ENCODE measurements at places on chromosomes 1 and 21. TPM values are rescaled to one million over a fixed set of nuclear protein-coding genes. Genes with fewer than 3 reads are reported as not detected.

- H3K27me3 ChIP-seq = peaks cover 67% of the 10 kb centered on the region
- no peaks in the 10 kb centered on the region for H3K4me1 ChIP-seq
- H3K27ac ChIP-seq = no peak overlapping the region
- H3K36me3 ChIP-seq = no peaks in the 10 kb centered on the region
- H3K4me3 ChIP-seq = no peak overlapping the region
Measured at GRCh38 chr1:6416295-6416656, 3.4 kb downstream of the HES2 start.

DNA sequence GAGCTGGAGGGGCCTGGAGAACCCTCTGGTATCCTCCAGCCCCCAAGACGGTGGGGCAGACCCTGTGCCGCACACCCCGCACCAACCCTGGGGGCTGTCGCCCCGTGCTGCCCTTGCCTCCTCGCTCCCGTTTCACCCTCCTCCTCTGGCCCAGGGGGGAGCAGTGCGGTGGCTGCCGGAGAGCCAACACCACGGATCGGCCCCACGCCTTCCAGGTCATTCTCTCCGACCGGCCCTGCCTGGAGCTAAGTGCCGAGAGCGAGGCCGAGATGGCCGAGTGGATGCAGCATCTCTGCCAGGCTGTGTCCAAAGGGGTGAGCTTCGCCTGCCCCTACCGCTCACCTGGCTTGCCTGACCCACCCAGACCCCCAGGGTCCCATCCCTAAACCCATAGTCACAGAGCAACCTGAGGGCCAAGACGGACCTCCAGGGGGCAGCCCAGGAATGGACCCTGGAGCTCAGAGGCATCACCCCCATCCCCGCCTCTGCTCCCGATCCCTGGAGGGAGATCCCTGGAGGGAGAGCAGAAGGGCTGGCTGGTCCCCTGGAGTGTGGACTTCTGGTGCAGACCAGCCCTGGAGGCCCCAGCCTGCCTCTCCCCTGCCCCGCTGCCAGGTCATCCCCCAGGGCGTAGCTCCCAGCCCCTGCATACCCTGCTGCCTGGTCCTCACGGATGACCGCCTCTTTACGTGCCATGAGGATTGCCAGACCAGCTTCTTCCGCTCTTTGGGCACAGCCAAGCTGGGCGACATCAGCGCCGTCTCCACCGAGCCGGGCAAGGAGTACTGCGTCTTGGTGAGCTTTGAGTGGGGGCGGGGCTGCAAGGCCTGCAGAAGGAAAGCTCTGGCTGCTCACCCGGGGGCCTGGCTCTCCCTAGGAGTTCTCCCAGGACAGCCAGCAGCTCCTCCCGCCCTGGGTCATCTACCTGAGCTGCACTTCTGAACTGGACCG, 4.0 kb upstream of the SLC25A34 start:
- H3K27ac ChIP-seq = no peak overlapping the region
- no peaks in the 10 kb centered on the region for H3K4me1 ChIP-seq
- no peaks in the 10 kb centered on the region for H3K27me3 ChIP-seq
- H3K4me3 ChIP-seq = no peak overlapping the region

- H3K27me3 ChIP-seq = no peaks in the 10 kb centered on the region
- no peaks in the 10 kb centered on the region for H3K4me1 ChIP-seq
- no peak overlapping the region for H3K27ac ChIP-seq
- H3K4me3 ChIP-seq = no peak overlapping the region
- no peak for DNase-seq
Measured at GRCh38 chr1:229661897-229662296, 35.9 kb downstream of the URB2 start.

- H3K27me3 ChIP-seq = no peaks in the 10 kb centered on the region
- H3K27ac ChIP-seq = peak overlapping the region; percentile 48
- no peaks in the 10 kb centered on the region for H3K4me1 ChIP-seq
- peak; percentile 64 for DNase-seq
- H3K36me3 ChIP-seq = no peaks in the 10 kb centered on the region
- H3K4me3 ChIP-seq = no peak overlapping the region
Measured at GRCh38 chr1:99685516-99686180, 39.7 kb downstream of the PALMD start.

GRCh38 chr1:212367474-212368072, 47.1 kb downstream of the PACC1 start:
- no peaks in the 10 kb centered on the region for H3K4me1 ChIP-seq
- no peaks in the 10 kb centered on the region for H3K36me3 ChIP-seq
- no peaks in the 10 kb centered on the region for H3K27me3 ChIP-seq
- no peak overlapping the region for H3K27ac ChIP-seq
- H3K4me3 ChIP-seq = no peak overlapping the region
- no peak for DNase-seq

DNA sequence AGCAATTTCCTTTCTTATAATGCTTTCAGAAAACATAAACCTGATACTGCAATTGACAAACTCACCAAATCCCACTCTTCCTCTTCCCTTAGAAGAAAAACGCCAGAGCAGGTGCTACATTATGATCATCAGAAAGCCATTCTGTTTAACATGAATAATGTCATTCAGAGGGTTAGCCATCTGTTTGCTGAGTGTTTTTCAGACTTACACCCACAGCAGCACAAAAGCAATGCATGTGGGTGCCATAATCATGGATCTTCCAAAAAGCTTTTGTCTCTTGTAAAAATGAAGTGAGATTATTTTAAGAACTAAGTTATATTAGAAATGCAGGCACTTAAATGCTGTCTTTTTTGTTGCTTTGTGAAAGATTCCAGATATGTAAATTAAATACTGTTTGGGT, 204.6 kb upstream of the TMPRSS15 start:
- no peaks in the 10 kb centered on the region for H3K4me1 ChIP-seq
- H3K27ac ChIP-seq = no peak overlapping the region
- no peaks in the 10 kb centered on the region for H3K36me3 ChIP-seq
- H3K4me3 ChIP-seq = no peak overlapping the region

DNA sequence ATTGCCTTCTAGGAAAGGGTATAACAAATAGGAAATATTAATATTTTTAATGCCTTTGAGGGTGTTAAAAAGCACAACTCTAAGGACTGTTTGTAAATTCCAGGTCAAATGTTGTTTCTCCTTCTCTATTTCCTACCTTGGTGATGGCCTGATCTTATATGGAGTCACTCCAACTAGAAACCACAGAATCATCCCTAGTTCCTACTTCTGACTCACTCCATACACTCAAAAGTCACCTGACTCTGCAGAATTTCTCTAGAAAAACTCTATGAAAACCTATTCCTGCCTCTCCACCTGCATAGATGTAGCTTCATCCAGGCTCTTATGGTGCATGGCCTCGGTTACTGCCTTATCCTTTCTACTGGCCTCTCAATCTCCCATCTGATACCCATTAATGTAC, 14.5 kb downstream of the RGS4 start:
- H3K4me1 ChIP-seq = no peaks in the 10 kb centered on the region
- no peak overlapping the region for H3K27ac ChIP-seq
- no peaks in the 10 kb centered on the region for H3K27me3 ChIP-seq
- no peak for DNase-seq

The TNN gene
- total RNA-seq = 1.3 TPM

The FBLIM1 gene
- 73.4 TPM for total RNA-seq

DNA sequence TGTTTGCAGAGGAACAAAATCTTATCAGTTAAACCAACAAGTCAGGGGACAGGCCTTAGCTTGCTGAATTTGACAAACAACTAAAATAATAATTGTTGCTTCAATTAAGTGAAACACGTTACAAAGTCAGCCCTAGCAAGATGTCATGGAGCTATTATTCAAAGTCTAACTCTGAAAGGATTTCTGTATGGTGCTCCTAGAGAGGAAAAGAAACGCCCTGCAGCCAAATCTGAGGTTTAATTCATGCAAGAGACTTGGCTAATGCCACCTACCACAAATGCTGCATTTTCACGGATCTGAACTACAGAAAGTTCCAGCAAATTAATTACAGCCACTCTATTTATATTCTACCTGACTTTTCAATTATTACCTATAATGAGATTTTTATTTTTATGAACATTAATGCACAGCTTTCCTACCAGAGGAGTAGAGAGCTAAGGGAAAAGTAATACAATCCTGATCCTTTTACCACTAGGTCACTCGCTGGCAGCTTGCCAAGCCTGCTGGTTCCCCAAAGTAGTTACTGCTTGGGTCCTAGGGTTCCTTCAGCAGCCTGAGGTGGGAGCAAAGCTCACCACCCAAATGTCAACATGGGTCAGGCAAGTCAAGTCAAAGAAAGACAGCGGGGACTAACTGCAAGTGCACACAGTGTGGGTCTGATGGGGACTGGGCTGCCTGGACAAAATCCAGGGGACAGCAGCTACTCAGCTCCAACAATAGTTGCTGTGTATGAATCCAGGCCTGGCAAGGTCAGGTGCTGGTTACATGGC, 8.5 kb downstream of the COLGALT2 start:
- peaks cover 3% of the 10 kb centered on the region for H3K4me1 ChIP-seq
- no peak for DNase-seq
- no peak overlapping the region for H3K4me3 ChIP-seq
- H3K36me3 ChIP-seq = no peaks in the 10 kb centered on the region
- no peaks in the 10 kb centered on the region for H3K27me3 ChIP-seq

DNA sequence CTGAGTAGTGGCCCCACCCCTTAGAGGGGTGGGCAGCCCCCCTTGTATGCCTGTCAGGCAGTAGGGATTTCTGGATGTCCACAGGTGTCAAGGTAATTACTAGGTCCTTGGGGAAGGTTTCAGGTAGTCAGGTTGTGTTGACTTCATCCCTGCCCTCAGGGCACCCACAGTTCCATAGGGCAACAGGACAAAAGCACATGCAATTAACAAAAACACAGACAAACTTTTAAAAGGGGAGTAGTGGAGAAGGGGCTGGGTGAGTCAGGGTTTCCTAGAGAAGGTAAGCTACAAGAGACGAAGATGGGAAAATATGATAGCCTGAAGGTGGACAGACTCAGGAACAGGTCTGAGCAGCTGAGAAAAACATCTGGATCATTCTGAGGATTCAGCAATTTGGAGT, 14.1 kb downstream of the KRTCAP2 start:
- H3K27ac ChIP-seq = no peak overlapping the region
- peak; percentile 34 for DNase-seq
- H3K27me3 ChIP-seq = no peaks in the 10 kb centered on the region
- no peaks in the 10 kb centered on the region for H3K4me1 ChIP-seq

GRCh38 chr1:21837476-21837875, 25.4 kb downstream of the LDLRAD2 start:
- no peak for DNase-seq
- H3K27me3 ChIP-seq = no peaks in the 10 kb centered on the region
- H3K36me3 ChIP-seq = peaks cover 20% of the 10 kb centered on the region
- H3K4me1 ChIP-seq = no peaks in the 10 kb centered on the region
- H3K27ac ChIP-seq = no peak overlapping the region

DNA sequence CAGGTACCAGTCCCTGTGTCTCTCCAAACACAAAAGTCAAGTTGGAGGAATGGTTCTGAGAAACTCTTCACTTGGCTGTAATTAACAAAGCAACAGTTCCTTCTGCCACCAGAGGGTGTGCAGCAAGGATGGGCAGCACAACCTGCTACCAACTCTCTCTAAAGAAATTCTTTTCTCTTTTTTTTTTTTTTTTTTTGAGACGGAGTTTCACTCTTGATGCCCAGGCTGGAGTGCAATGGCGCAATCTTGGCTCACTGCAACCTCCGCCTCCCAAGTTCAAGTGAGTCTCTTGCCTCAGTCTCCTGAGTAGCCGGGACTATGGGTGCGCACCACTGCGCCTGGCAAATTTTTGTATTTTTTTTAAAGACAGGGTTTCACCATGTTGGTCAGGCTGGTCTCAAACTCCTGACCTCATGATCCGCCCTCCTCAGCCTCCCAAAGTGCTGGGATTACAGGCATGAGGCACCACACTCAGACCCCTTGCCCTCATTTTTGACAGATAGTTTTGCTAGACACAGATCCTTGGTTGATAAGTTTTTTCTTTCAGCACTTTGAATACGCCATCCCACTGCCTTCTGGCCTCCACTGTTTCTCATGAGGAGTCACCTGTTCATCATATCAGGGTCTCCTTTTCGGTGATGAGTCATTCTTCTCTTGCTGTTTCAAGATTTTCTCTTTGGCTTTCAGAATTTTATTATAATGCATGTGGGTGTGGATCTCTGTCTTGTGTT, 12.1 kb upstream of the DEGS1 start:
- no peaks in the 10 kb centered on the region for H3K27me3 ChIP-seq
- H3K36me3 ChIP-seq = no peaks in the 10 kb centered on the region

DNA sequence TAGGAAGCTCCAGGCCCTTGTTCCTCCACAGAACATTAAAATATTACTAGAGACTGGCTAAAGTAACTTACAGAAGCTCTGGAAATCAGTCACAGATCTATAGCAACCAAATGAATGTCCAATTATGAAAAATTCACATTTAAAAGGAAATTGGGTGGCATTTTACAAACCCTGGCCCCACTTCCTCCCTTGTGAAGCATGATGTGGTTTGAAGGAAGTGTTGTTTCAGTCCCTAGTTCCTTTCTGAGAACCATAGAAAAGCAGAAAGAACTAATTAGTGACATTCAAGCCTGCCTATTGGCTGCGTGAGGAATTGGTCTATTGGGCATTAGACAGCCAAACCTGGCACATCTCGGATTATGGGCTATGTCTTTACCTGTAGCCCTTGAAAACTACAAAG, 649.7 kb upstream of the NEGR1 start:
- no peaks in the 10 kb centered on the region for H3K27me3 ChIP-seq
- no peaks in the 10 kb centered on the region for H3K4me1 ChIP-seq
- no peaks in the 10 kb centered on the region for H3K36me3 ChIP-seq
- H3K4me3 ChIP-seq = no peak overlapping the region
- DNase-seq = no peak
- H3K27ac ChIP-seq = no peak overlapping the region

GRCh38 chr1:214107322-214108096, 119.7 kb downstream of the PROX1 start:
- no peaks in the 10 kb centered on the region for H3K36me3 ChIP-seq
- H3K4me1 ChIP-seq = no peaks in the 10 kb centered on the region
- DNase-seq = no peak
- H3K4me3 ChIP-seq = peak overlapping the region; percentile 19
- peak overlapping the region; percentile 19 for H3K27ac ChIP-seq

Measured in breast epithelium (tissue), 4 donors.